Stimulated activated CD8-positive, alpha-beta memory T cell treated with anti-CD3 and anti-CD28 coated beads, Interleukin-7, amount 100 ng/mL, for 1 hour (primary cell): ENCODE measurements at places on chromosomes 2 and 18.

- no peak for DNase-seq
Measured at GRCh38 chr18:44411262-44411905, 269.3 kb upstream of the SETBP1 start.

DNA sequence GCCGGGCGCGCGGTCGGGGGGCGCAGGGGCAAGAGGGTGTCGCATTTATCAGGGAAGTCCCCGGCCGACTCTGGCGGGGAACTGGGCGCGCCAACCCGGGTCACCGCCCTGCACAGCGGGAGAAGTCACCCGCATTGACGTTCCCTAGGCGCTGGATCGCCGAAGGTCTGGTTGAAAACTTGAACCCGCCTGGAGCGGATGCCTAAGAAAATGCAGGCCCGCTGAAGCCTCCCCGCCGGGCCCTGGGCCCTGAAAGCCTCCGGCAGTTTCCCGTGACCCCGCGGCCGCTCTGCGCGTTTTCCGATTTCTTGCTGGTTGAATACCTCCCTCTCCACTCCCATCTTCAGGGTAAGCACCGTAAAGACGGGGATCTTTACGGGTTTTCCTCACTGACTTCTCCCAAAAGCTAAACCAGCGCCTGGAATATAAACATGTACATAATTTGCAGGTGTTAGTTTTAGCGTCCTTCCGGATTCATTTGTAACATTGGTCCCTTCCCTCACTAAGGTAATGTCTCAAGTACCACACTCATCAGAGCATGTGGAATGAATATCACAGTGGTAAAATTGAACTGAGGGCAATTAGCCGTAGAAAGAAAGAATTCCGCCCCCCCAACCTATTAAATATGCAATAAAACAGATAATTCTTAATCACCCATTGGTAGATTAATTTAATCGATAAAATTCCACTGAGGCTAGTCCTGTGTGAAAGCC is 675 bp upstream of the SPIRE1 start:
- no peak for DNase-seq

- no peak for DNase-seq
Measured at GRCh38 chr2:28269019-28269784, 123.5 kb upstream of the FOSL2 start.

DNA sequence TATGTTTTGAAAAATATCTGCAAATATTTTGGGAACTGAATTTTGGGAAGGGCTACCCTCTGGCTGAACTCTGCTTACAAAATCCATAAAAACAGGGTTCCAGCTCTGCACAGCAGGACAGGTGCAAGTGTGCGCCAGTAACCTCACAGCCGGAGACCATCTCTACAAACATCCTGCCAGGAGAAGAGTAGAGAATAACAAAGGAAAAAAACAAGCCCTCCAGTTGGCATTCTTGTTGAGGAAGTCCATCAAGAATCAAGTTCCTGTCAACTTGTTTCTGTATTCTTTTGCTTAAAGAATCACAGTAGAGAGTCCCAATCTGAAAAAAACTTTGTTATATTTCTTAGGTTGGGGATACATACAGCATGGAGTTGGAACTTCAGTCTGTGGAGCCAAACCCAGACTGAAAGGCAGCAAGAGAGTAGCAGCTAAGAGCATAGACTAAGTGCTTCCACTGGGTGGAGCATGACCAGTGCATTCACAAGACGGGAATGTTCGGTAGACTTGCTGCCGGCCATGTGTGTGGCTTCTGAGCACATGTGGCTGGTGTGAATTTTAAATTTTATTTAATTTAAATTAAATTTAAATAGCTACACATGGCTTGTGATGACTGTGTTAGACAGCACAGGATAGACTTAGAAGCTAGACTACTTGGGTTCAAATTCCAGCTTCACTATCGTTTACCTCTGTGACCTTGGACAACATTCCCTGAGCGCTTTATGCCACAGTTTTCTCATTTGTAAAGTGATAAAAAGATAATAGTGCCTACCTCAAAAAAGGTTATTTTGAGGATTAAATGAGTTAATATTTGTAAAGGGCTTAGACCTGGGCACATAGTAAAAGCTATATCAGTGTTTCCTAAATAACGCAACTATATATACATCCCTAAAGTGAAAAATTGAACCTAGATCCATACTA is 41.9 kb downstream of the SPTBN1 start:
- DNase-seq, result no peak

GRCh38 chr2:71235930-71236587 is 9.2 kb upstream of the PAIP2B start:
- no peak for DNase-seq

DNA sequence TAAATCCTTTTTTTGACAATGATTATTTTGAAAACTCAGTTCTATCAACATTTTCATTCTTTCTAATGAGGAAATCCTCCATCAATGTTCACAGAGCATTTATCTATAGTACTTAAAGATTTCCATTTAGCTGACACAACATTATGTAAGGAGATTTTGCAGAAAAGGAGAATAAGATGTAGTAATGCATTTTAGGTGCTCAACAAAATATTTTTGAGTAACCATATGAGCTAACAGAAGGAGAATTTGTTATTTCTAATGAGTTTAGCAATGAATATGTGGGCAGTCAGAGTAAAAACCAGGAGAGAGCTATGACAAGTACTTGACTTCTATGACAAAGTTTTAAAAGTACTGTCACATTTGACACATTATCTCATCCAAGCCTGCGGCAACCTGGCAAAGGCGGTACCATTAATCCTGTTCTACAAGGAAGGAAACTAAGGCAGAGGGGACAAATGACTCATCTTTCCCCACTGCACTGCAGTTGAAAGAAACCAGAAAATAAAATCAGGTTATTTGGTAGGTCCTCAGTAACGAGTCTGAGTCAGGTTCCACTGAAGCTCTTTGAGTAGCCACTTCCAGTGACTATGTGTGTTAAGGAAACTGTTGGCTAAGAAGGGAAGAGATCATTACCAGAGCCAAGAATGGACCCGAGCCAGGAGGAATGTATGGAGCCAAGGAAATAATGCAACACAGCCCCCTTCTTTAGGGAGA is 134.1 kb upstream of the ITGB6 start:
- DNase-seq, result no peak

- no peak for DNase-seq
Measured at GRCh38 chr2:168577885-168578284, 121.8 kb downstream of the CERS6 start.

DNA sequence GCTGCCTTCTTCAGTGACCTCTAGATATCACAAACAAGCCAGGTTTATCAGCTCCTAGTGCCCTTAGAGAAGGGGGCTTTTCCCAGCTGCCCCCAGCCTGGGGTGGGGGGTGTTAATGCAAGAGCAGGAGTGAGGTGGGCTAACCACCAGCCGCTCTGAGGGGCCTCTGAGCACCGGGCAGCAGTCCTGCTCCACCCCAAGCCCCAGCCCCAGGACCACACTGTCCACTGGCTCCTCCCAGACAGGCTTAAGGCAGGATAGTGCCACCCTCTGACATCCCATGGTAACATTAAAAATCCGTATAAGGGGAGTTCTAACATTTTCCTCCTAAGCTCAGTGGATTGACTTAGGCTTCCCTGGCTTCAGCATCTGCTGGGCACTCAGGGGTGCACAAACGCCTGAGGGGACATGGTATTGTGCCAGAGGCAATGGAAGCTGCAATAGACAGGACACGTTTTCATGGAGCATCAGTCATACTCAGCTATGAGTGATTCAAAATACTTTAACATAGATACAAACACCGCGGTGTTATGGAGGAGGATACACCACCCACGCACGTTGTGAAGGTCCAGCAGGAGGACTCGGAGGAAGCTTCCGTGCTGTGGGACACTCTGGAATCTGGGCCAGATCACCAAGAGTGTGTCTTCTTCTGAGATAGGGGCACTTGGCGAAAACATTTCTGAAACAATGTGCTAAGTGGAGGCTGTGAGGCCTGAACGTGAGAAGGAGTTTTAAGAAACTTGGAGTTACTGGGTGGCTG is 112.7 kb upstream of the EPC2 start:
- no peak for DNase-seq

- DNase-seq, result peak; percentile 29
Measured at GRCh38 chr2:174682578-174683391, 81.5 kb downstream of the CHRNA1 start.

- DNase-seq, result no peak
Measured at GRCh38 chr2:28915939-28916338, 21.5 kb downstream of the WDR43 start.

DNA sequence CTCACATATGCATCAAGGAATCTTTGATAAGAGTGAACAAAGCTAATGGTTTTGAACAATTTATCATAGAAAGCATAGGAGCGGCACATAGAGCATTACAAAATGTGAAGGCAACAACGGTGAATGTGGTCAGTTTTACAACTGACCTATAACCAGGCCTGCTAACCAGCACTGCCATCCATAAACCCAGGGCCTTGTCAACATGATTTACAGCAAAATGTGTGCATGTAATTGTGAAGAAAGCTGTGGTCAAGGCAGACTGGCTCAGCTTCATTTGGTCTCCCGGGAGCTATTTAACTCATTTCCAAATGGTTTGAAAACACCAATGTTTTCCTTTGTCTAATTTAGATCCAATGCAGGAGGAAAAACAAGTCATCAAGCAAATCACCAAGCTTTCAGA is 119.8 kb downstream of the DHRS9 start:
- no peak for DNase-seq

GRCh38 chr2:153870308-153870707 is 1.4 kb upstream of the GALNT13 start:
- DNase-seq, result no peak

GRCh38 chr18:75830828-75831227 is 403.3 kb upstream of the SMIM21 start:
- no peak for DNase-seq

GRCh38 chr18:54284535-54284934 is 15.2 kb downstream of the POLI start:
- no peak for DNase-seq

- no peak for DNase-seq
Measured at GRCh38 chr2:4404363-4404762, 701.0 kb downstream of the DCDC2C start.

- DNase-seq, result no peak
Measured at GRCh38 chr2:64591188-64591587, 62.5 kb downstream of the SERTAD2 start.

DNA sequence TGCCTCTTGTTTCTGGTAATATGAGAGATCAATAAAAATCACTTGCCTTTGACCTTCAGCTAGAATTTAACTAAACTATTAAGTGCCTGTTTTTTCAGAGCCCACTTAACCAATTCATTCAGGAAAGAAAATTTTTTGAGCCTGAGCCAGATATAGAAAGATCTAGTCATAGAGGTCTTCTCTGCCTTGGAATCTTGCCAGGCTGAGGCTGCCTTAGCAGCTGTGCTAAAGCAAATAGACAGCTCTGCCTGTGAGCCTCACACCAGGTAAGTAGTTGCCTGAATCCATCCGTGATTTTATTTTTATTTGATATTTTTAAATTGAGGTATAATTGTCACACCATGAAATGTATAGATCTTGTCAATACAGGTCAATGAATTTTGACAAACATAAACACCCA is 27.4 kb downstream of the EVX2 start:
- DNase-seq, result no peak

DNA sequence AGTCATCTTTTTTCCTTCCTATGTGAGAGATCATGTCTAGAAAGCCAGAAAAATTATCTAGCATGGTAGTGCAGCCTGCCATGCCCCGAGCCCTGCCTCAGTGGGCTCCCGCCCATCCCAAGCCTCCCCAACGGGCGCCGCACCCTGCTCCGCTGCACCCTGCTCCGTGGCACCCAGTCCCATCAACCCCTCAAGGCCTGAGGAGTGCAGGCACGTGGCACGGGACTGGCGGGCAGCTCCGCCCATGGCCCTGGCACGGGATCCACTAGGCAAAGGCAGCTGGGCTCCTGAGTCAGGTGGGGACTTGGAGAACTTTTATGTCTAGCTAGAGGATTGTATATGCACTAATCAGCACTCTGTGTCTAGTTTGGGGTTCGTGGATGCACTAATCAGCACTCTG is 83.4 kb upstream of the COL3A1 start:
- DNase-seq, result no peak

DNA sequence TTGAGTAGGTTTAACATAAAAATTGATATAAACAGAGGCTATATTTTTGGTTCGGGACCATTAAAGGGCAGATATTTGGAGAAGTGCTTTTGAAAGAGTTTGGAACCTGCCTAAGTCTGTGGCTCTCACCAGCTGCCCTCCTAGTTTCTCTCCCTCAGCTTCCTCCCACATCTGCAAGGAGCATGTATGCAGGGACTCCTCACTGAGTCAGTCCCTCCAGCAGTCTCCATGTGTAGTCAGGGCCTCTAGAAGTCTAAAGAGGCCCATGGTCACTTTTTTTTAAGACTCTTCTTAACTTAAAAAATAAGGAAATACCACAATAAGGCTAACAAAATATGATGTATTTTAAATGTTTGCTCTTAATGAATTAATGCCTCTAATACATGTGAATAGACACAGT is 220.0 kb upstream of the TANK start:
- DNase-seq, result no peak

- DNase-seq, result no peak
Measured at GRCh38 chr2:72238311-72238710, 90.6 kb upstream of the CYP26B1 start.

GRCh38 chr18:11246495-11247300 is 97.3 kb upstream of the PIEZO2 start:
- DNase-seq, result no peak

GRCh38 chr2:74712223-74713053 is 58.4 kb downstream of the SEMA4F start:
- no peak for DNase-seq

- no peak for DNase-seq
Measured at GRCh38 chr2:82837588-82838304, 1621.3 kb downstream of the SUCLG1 start.

GRCh38 chr2:11688222-11689069 is 18.5 kb upstream of the NTSR2 start:
- peak; percentile 66 for DNase-seq

DNA sequence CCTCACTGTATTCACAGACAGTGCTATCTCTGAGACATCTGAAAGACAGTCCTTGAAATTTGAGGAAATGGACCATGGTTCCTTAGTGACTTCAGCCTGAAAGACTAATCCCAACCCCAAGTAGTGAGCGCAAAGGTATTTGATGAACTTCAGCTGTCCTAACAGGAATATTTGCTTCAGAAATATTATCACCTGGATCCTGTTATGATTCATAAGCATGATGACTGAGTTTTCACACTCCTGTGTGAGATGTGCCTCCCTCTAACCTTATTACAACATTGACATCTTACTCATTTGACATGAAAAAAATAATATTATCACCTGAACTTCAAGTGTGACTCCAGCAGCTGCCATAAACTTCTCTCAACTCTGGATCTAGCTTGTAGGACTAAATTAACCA is 11.6 kb upstream of the MRPL19 start:
- no peak for DNase-seq

DNA sequence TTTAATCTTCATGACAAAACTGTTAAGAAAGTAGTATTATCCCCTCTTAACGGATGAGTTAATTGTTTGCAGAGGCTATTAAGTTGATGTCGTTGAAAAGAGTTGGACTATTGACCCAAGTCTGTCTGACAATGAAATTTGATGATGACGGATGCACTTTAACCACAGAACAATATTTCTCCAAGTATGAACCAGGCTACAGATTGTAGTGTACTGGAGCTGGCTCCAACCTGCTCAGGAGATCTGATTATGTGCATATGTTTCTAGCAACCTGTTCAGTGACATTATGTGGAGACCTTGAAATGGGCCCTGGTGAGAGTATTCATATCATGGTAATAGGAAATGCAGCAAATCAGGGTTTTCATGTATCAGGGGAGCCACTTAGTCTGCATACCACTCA is 174.1 kb downstream of the CDH7 start:
- DNase-seq, result no peak
